Cortex of kidney (tissue), 1 donor: ENCODE measurements at places on chromosomes 2 and 18.

- DNase-seq = no peak
Measured at GRCh38 chr2:86293612-86294011, 43.8 kb downstream of the REEP1 start.

DNA sequence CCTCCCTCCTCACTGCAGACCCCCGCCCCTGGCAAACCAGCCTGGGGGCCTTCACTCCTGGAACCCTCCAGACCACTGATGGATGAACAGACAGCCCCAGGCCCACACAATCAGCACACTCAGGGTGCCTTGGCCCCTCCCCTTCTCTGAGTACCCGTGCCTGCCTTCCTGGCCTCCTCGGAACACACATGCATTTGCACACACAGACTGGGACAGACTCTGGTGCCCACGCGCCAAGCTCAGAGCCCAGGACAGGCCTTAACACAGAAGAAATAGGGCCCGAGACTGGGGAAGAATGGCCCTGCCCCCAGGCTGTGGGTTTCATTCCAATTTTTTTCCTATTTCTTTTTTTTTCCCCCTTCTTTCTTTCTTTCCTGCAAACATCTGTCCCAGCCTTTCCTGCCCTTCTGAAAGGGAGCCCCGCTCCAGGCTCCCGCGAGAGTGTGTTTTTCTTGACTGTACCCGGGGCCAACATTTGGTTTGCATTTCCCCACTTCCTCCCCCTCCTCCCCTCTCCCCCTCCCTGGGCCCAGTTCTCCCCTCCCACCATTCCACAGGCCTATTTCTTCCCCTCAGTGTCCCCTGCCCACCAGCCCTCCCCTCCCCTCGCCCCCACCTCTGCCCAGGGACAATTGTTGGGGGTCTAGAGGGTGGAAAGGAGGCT lies 618 bp upstream of the TNS1 start:
- no peak for DNase-seq

GRCh38 chr2:26924731-26925099 lies 45.7 kb upstream of the MAPRE3 start:
- DNase-seq = no peak

DNA sequence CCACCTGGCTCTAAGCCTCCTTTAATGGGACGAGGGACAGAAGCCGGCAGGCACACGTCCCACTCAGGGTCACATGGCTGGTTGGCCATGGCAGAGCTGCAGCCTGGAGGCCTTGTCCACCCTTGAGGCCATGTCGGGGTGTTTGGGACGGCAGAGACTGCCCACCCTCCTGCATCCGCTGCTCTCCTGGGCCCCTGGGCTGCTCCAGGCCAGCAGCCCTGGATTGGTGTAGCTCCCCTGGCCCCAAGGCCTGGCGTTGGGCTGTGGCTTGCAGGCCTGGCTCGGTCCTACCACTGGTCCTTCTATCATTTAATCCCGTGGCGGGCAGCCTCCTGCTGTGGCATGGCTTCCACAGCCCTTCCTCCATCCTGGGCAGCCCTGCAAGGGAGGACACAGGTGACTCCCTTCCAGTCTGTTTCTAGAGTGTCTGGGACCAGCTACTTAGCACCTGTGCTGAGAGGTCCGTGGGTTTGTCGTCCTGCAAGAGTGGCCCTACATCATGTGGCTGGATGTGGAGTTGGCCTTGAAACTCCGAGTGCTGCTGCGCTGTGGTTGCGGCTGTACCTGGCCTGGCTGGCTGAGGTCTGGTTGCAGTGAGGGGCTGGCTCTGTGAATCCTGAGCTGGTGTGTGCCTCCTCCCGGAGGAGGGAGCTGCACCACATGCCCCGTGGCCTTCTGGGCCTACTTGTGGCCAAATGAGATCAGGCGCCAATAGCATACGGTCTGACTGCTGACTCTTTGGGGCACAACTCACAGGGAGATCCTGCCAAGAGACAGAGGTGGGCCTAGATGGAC lies 67.3 kb downstream of the SH3RF3 start:
- DNase-seq = no peak

- DNase-seq = no peak
Measured at GRCh38 chr2:12970861-12971260, 254.1 kb downstream of the TRIB2 start.

DNA sequence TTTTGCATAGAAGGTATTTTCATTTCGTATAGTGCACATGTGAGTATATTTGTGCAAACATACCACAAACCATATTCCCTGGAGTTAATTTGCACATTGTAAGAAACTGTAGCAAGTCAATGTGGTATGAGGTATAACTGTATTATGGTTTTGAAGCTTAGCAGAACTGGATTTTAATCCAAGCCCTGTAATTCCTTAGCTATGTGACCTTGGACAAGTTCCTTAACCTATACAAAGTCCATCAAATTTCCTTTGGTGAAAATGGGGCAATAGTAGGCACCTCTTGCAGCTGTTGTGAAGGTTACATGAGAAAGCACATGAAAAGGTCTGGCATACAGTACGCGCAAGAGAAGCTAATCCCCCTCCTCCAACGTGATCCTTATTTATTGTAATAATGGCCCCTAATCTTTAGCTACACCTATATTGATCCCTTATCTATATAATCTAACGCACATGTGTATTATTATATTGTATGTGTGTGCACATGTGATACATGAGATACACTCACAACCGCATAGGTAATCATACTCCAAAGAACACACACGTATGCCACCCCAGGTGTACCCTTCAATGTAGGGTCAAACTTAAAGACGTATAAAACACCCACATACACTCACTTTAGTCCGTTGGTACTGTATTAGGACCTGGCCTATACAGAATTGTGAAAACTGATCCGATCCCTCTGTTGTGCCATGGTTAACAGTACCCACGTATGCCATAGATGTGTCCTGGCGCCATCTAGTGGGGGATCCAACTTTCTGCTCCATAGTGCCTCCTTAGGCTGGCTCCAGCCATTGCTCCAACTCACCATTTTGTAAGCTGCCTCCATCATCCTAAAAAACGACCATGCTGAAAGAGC lies 402.9 kb upstream of the SLC14A2 start:
- no peak for DNase-seq

DNA sequence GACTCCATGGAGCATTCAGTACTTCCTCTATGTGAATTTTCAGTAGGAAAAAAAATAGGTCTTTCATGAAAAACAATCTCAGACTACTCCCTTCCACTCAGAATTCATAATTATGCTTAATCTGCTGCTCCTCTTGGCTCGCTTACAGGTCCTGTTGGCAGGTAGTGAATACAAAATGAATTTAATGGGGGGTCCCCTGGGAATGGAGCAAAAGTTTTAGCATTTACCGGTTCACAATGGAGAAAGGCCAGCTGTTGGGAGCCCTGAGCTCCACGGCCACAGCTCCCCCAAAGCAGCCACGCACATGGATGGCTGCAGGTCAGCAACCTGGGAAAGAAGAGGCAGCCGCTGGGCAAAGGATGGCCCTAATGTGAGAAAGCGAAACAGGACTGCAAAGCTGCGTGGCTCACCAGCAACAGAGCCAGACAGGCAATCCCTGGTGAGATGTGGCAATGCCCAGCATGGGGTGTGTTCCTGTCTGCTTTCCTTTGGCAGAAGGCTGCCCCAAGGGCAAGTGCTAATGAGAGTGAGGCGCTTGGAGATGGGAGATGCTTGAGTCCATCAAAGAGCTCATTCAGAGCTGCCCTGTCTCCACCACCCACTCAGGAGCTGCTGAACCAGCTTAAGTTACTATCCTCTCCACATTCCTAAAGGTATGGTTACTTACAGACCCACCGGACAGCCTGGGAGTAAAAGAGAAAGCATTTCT lies 447.4 kb downstream of the EPHA4 start:
- no peak for DNase-seq

- DNase-seq = no peak
Measured at GRCh38 chr2:219537657-219538488, 5.7 kb downstream of the CHPF start.

GRCh38 chr2:236665572-236666118 lies 96.0 kb downstream of the ACKR3 start:
- DNase-seq = no peak

- no peak for DNase-seq
Measured at GRCh38 chr2:216108310-216108966, 710 bp upstream of the XRCC5 start.

DNA sequence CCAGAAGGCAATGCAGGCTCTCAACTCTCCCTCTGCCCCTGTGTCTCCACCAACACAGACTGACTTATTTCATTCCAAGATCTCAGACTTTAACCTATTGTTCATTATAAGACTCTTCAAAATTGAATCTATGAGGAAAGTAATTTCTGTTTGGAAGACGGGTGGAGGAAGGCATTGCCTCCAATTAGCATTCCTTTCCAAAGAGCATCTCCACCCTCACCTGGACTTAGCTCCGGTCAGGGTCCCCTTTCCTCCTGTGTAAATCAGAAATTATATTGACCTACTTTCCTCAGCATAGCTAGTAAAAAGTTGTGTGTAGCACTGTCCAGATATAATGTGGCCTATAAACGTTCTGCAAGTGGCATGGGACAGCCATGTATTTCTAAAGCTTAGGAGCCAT lies 230.4 kb upstream of the ACVR2A start:
- no peak for DNase-seq

GRCh38 chr2:102069311-102069974 lies 73.1 kb upstream of the IL1R1 start:
- no peak for DNase-seq
